ENCODE measurements at places on chromosomes 11 and 22. TPM values are rescaled to one million over a fixed set of nuclear protein-coding genes. Genes with fewer than 3 reads are reported as not detected.

DNA sequence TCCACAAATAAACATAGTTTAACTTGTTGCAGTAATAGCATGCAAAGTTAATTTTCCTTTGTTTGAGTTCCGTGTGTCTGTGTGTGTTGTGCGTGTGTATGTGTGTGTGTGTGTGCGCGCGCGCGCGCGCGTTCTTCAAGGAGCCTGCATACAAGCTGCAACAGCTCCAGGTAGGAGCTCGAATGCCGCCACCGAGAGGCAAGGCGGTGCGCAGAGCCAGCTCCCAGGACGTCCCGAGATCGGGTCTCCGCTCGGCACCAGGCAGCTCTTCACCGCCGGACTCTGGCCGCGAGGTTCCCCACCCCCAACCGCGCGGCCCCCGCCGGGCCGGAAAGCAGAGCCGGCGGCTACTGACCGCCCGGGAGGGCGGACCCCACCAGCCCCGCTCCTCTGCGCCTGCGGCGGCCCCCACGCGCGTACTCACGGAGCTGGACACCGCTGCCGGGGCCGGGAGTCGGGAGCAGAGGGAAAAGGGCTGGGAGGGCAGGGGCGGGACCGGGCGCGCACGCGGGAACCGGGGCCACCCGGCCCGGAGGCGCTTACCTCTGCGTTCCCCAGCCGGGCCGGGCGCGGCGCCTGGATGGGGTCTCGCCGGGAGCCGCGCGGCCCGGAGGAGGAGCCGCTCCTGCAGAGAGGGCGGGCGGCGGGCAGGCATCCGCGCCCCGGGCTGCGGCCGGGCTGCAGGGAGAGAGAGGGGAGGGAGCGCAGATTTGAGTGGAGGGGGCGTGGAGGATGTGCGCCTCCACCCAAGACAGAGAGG lies 40.4 kb upstream of the AKIP1 start:
- DNase-seq: peak; percentile 84

DNA sequence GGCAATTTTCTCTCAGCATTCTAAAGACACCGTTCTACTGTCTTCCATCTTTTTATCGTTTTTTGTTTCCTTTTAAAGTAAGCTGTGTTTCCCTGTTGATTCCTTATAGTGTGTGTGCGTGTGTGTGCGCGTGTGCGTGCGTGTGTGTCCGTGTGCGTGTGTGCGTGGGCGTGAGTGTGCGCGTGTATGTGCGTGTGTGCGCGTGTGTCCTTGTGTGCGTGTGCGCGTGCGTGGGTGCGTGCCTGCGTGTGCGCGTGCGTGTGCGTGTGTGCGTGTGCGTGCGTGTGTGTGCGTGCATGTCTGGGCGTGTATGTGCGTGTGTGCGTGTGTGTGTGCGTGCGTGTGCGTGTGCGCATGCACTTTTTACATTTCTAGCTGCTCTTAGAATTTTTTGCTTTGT lies 1033.7 kb downstream of the BRD1 start:
- no peak for DNase-seq

- DNase-seq: peak; percentile 68
These were observed 73.3 kb upstream of the ZBED5 start for GRCh38 chr11:10930972-10931760.

DNA sequence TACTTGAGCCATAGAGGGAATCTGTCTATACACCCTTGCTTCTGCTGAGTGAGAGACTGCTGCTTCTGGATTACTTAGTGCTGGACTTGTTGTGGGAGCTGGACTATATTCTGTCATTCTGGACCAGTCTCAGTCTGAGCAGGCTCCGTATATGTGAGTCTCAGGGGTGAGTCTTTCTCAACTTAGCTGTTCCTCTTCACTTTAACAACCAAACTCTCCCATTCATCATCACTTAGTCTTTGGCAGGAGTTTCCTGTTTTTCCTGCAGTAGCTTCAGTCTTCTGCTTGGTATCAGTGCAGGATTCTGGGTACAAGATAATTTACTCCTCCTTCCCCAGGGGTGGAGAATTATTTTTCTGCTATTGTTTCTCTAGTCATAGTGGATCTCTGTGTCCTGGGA lies 779.5 kb downstream of the METTL15 start:
- no peak for DNase-seq

- no peak for DNase-seq
These were observed 11.5 kb downstream of the NNMT start for GRCh38 chr11:114307524-114308203.

The TMEM151A gene
- 0.18 TPM for total RNA-seq

The SULT4A1 gene
- total RNA-seq: 0.28 TPM

The C11orf91 gene
- total RNA-seq: not detected

All from left colon (tissue), 2 donors.